ENCODE measurements at places on chromosomes 5 and 9.

GRCh38 chr5:40238066-40238745 is 441.5 kb upstream of the PTGER4 start:
- DNase-seq, result no peak

DNA sequence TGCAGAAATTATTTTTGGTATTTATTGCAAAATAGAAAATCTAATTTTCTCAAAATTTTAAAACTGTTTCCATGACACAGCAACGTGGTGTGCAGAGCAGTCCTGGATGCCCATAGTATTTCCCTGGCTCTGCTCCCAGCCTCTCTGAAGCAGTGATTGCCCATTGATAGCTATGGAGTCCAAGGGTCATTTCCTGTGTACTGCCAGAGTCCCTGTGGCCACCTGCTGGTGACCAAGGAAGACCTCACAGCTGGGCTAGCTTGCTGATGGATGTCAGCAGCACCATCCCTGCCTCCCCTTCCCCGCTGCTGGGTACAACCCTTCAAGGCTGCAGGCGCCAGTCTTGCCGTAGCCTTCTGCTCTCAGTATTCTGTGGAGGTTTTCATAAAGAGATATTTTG is 184.1 kb downstream of the DIRAS2 start:
- DNase-seq, result no peak

DNA sequence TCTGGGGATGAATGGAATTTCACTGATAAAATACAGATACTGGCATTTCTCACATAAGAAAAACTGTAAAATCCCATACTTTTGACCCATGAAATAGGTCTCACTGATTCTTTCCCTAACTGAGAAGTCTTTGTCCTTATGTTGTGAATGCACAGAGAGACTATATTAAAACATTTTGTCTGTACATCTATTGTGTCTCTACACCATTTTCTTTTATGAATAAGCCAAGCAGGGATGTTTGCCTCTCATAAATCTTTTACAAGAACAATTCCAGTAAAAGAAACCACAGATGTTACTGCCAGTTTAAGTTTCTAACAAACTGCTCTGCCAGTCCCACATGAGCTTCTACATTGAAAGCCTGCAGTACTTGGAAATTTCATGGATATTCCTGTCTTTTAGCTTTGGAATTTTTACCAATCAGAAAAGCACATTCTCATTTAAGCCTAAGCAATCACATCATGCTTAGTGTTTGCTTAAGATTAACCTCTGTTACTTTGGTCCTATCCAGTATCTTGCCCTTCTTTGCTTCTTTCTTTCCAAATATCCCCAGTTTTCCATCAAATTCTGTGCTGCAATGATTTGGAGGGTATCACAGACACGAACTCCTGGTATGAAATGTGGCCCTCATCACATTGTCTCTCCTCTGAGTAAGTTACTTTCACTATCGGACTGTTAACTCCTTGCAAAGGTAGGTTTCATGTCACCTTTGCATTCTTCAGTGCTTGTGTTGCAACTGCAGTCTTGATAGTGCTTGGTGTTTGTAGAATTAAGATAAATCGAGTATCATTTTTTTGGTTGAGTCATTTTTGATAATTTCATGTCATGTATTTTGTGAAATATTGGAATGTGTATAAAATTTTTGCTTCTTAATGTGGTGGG is 415.1 kb upstream of the ADAMTSL1 start:
- DNase-seq, result no peak

GRCh38 chr5:15791859-15792258 is 291.9 kb downstream of the FBXL7 start:
- DNase-seq, result no peak

GRCh38 chr5:117486879-117487391 is 912.3 kb upstream of the SEMA6A start:
- DNase-seq, result no peak

GRCh38 chr5:6408627-6409446 is 30.5 kb upstream of the MED10 start:
- no peak for DNase-seq

DNA sequence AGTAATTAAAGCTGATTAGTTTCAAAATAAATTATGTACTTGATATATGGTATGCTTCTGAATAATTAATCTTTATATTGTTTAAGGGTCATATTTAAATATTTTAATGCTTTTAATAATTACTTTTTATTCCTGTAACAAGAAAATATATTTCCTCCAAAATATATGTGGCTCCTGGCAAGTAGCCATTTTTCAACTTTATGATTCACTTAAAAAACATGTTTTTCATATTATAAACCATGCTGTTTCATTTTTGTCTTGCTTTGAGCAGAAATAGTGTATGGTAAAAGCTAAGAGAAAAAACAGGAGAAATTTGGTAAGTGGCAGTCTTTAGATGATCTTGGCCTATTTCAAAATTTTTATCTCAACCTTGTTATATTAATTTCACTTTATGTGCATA is 14.6 kb downstream of the SPATA9 start:
- no peak for DNase-seq

DNA sequence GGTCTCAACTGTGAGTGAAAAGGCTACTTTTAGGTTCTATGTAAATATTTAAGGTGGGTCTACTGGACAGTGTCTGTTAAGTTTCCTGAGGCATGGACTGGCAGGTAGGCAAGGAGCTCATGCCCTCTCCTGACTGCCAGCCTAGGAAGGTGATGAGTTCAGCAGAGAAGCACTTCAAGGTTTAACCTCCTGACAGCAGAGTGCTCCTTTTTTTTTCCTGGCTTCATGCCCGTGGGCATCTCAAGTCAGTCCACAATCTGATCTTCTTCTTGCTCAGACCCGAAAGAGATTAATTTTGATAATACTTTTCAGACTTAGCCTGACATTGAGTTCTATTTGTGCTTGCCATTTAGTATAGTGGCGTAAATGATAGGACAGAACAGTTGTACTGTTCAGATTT is 241.9 kb upstream of the NREP start:
- DNase-seq, result no peak

DNA sequence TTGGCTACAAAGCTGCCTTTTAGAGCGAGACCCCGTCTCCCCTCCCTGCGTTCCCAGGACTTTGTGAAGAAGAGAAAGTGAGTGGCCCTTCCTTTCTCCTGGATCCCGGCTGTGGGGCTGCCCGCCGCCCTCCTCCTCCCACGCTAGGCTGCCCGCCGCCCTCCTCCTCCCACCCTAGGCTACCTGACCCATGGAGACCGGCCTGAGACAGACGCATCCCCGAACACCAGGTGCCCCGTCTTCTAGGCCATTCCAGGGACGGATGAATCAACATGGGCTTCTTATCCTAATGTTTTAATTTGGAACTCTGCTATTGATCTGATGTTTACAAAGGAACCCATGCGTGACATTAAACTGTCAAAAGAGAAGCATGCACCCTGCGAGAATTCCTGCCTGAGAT is 117.3 kb upstream of the LPCAT1 start:
- no peak for DNase-seq

GRCh38 chr9:125795970-125796596 is 48.9 kb downstream of the PBX3 start:
- no peak for DNase-seq

DNA sequence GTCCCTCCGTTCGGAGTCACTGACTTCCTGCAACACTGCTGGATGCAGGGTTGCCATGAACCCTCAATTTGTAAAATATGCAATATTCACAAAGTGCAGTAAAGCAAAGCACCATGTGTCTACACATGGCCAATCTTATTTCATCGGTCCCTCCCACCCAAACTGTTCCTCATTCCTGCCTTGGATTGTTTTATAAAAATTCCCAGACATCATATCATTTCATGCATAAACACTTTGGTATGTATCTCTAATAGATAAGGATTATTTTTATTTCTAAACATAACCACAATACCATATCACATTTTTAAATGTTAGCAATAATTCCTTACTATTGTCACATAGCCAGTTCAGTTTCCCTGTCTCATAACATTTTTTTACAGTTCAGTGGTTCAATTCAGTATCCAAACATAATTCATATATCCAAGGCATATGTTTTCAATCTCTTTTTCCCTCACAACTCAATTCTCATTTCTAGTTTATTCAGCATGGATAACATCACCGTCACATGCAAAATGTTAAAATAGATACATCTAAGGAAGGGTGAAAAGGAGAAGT is 82.0 kb upstream of the PCAT7 start:
- no peak for DNase-seq

- DNase-seq, result no peak
Observed at GRCh38 chr5:138793575-138793974, 40.4 kb downstream of the CTNNA1 start.

GRCh38 chr5:133902511-133903118 is 65.8 kb downstream of the C5orf15 start:
- DNase-seq, result no peak

DNA sequence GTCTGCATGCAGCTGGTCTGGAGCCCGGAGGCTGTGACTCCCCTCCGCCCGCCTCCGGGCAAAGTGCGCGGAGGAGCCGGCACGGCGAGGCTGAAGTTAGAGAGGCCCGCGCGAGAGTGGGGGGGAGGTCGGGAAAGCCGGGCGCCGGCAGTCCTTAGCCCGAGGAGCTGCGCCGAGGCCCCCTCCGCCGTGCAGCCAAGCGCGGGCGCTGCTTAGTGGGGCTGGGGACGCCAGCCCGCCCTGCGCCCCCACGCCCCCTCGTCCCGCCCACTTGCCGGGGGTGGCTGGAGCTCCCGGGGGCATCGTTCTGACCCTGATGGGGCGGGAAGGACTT is 403 bp downstream of the NINJ1 start:
- DNase-seq, result peak; percentile 51

DNA sequence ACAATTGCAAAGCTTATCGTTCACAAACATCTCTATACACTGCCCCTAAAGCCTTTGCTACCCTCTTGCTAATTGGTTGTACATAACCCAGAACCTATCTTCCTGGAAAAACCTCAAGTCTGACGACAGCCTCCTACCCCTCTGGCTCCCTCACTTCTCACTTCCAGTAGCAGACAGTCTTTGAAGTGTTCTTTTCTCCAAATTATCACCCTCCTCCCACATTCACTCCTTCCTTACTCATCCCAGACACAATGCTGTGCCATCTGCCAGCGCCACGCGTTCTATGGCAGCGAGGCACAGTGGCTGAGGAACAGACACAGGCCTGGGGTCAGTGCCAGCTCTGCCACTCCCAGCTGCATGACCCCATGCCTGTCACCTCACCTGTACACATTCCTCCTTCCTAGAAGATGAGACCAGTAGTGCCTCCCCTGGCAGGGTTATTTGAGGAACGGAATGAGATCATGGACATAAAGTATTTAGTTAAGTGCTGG is 27.7 kb downstream of the CLTA start:
- no peak for DNase-seq

GRCh38 chr5:112472614-112473013 is 53.5 kb upstream of the EPB41L4A start:
- DNase-seq, result no peak

DNA sequence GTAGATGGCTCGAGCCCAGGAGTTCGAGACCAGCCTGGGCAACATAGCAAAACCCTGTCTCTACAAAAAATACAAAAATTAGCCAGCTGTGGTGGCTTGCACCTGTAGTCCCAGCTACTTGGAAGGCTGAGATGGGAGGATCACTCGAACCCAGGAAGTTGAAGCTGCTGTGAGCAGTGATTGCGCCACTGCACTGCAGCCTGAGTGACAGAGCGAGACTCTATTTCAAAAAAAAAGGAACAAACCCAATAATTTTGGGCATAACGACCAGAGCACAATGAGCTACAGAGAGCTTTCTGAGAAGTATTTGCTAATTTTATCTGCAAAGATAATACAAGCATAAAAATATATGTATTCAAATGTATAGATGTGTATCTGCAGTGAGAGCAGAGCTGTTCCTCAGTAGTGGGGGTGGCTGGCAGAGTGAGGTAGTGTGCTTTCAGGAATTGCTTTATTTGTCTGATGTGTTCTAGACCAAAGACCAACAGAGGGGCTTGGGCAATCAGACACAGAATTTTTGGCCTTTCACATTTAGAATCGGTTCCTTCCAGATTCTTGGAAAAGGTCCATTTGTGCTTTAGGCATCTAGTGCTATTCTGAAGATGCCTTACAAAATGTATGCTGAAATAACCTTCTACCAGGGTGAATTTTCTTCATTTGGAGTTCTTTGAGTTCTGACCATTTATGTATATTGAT is 5.2 kb downstream of the DOCK8 start:
- DNase-seq, result no peak

DNA sequence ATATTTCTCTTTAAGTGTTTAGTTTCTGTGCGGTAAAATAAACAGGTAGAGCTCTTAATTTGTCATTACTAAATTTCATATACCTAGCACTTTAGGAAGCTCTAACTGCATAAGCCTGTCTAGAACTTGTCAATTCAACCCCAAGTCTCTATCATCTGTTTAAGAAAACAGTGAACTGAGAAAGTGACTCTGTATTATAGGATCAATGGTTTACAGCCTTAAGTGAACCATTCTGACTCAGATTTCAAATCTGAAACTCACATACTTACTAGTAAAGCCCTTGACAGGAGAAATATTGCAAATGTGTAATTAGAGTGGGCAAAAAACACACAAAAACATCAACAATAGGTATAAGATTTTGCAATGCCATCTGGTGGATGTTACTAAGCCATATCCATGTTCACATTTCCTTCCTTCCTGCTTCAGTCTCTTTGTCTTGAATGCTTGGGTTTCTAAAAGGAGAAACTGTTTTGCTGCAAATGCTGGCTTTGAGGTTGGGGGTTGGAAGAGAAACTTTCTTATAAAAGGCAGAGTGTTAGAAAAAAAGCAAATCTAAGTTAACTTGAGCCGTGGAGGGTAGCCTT is 101.8 kb downstream of the DOCK8 start:
- DNase-seq, result no peak

DNA sequence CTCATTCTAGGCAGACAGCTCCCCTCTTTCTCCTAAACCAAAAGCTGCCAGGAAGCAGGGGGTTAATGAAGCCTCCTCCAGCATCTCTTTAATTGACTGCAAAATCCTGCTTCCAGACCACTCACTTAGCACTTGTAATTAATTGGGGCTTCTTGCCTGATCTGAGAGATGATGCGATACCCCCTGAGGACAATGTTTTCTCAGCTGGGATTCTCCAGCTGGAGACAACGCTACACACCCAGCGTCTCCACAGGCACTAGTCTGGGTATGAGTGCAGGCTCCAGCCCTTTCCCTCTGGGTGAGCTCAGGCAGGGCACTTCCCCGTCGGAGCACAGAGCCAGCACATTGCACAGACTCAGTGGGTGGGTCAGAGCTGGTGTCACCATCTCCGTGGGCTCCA is 16.1 kb downstream of the CPLX2 start:
- no peak for DNase-seq

DNA sequence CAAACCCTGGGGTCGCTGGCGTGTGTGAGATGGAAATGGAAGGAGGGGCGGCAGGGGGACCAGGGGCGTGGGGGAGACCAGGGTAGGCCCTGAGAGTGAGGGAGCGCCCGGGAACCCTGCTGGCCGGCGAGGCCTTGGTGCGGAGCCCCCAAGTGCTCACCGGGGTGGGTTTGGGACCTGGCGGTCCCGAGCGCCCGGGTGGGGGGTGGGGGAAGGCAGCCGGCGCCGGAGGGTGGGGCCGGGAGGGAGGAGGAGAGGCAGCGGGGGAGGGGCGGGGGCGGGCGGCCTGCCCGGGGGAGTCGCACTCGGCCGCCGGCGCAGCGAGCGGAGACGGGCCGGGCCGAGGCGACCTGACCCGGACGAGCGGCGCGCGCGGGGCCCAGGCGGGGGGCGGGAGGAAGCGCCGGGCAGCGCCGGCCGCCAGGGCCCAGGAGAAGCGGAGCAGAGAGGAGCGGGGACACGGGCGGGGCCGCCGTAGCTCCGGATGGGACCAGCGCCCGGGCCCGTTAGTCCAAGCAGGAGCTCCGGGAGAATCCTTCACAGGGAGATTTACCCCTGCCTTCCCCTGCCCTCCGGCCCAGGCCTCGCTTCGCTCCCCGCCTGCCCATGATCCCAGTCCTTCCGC is at the start of gene NPR2:
Gene NPR2 (plus strand): TSS at position 295 of the 625 bp plus-strand sequence. CDS start 818 bp downstream, outside the sequence.
- DNase-seq, result peak; percentile 23
